SW 1271 (cell line): ENCODE measurements at places on chromosomes 6 and 20.

DNA sequence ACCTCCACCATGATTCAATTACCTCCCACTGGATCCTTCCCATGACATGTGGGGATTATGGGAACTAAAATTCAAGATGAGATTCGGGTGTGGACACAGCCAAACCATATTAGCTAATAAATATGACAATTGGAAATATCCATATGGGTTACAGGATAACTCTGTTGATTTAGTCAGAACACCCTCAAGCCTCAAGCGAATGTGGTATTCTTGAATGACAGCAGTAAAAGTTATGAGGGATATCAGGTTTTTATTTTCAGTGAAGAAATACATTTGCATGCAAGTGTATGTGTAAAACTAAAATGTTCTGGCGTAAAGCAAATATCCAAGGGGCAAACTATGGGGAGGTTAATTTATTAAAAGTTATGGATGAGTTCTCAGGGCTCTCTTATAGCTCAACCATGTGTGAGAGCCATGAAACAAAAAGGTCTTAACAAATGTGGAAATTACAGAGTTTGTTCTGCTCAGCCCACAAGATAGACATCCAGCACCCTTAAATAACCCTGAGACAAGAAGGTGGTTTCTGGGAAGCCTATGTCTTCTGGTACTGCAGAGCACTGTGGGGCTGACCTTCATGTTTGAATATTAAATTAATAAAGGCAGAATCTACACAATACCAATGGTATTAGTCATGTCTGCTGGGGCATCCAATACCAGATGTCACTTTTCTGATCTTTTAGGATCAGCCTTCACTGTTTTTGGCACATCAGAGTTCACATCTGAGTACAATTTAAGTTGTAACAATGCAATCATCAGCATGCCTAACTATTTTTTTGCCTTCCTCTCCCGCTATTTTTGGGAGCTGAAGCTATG, 370.5 kb upstream of the RSPO3 start:
- DNase-seq, result no peak

- DNase-seq, result no peak
These were observed 117.0 kb upstream of the ASCC3 start for GRCh38 chr6:100998111-100998510.

GRCh38 chr6:46291275-46291633, 120.5 kb upstream of the ENPP5 start:
- DNase-seq, result no peak

DNA sequence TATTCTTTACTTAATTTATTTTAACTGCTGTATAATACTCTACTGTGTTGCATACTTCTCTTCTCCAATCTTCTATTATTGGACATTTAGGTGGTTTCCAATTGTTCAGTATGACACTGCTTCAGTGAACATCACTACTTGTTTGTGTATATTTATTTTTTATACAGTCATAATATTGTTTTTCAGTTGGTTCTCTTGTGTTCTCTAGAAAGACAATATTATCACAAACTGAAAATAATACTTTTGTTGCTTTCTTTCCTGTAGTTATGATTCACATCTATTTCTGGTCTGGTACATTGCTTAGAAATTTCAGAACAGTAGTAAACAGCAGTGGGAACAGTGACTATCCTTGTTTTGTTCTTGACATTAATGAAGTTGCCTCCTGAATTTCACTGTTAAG, 62.8 kb upstream of the GTSF1L start:
- DNase-seq, result no peak

GRCh38 chr6:159969204-159969912, 476 bp downstream of the IGF2R start:
- DNase-seq, result no peak

DNA sequence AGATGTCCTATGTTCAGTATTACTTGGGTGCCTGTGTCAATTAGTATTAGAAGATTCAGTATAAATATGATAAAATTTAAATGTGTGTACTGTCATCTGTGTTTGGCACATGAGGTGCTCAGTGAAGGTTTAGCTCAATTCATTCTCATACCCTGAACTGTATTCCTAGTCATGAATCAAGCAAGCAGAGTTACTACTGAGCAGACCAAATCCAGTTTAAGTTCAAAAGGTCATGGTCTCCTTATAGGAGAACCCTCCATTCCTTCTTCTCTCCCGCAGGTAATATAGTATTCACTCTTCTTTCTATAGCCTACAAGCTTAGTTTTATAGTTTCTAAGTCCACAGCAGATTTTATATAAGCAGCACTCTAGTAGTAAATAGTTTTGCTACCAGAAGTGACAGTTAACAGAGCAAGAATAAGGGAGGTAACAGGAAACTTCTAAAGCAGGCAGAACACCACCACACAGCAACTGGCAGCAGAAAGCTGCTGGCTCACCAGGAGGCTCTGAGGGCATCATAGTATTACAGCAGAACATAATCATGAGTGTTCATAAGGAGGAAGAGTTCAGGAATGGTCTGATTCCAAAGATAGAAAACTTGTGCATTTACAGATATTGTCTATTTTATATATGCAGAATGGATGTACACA, 133.2 kb downstream of the SLC16A10 start:
- no peak for DNase-seq

GRCh38 chr20:10924644-10925201, 250.9 kb upstream of the JAG1 start:
- no peak for DNase-seq

DNA sequence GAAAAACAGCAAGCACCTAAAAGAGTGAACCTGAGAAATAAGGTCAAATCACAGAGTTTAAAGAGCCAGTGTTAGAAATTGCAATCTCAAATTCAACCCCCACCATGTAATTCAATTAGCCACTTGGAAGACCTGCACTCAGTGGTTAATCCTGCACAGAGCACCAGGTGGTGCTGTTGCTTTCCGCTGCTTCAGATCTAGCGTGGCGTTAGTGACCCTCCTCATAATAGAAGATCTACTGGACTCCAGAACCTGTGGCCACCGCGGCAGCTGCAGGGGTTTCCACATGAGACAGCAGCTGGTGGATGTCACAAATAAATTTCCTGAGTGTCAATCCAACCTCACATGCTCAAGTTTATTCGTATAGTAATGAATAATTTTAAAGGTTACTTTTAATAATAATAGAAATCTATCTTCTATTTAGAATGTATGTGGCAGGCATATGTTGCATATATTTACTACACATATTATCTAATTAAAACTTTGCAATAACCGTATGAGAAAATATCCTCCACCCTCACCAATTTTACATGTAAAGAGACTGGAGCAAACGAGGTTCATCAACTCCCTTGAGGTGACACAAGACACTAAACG, 84.4 kb downstream of the SYNE1 start:
- DNase-seq, result peak; percentile 4

GRCh38 chr6:146149770-146150169, 120.9 kb downstream of the GRM1 start:
- DNase-seq, result no peak

DNA sequence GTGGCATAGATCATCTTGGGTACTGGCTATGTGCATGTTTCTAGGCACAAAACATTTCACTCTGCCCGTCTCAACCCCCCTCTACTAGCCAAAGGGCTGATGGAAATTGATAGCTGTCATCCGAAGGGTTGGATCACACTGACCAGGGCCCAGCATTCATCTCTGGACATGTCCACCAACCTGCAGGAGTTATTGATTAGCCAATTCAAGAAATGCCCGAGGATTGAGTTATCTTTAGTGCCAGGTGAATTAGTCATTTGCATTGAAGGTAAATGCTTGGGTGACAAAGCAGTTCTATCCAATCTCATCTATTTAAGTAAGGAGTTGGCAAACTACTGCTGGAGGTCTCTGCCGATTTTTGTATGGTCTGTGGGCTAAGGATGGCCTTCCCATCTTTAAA, 80.1 kb downstream of the CD164 start:
- DNase-seq, result no peak

GRCh38 chr6:24861934-24862333, 63.2 kb upstream of the ARMH2 start:
- DNase-seq, result no peak

- no peak for DNase-seq
These were observed 44.7 kb upstream of the PCMTD2 start for GRCh38 chr20:64210656-64211369.

DNA sequence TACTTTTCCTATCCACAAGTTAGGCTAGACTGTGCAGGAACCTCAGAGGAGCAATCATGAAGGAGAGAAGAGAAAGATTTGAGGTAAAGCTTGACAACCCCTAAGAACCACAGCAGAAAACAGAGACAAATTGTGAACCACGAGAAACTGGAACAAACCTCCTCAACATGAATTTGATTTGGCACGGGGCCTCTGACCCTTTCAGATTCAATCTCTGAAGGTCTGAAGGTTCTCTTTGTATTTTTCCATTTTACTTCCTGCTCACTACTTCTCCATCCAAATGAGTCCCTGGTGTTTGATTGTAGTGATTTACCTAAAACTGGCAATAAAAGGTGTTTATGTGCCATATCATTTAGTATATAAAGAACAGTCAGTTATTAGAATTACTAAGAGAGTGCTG, 126.1 kb upstream of the STXBP5 start:
- no peak for DNase-seq

- no peak for DNase-seq
These were observed 223.7 kb upstream of the SYNCRIP start for GRCh38 chr6:85866370-85866730.

DNA sequence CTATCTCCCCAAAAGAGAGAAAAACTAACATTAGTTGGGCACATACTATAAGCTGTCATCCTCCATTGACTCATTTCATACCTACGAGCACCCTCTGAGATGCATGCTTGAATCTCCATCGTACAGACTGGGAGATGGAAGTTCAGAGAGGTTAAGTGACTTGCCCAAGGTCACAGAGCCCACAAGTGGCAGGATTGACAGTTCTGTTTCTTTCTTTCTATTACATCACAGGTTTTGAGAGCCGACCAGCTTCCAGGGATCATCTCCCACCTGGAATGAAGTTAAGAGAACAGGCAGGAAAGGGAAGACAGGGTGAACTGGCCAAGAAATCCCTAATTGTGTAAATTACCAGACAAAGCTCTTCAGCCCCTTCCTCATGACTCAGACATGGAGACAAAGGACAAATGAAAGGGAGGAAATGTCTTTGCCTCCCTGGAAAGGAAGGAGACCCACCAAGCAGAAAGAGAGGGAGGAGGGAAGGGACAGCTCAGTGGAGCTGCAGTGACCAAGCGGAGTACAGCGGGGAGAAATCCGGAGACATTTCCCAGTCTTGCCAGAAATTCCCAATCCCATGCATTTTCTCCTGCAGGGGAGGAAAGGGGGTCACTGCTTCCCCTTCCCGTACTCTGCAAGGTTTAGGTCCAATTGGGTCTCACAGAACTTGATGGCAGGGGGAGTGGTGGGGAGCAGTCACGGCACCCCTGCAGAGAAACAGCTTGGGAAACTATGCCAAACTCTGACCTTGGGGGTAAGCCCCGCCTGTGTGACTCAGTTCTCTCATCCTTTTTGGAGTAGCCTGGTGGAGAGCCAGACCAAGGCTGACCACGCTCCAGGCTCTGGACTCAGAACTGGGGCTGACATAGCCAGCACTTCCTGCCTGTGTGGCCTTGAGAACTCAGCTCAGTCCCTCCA, 154.3 kb downstream of the ANKRD60 start:
- DNase-seq, result no peak

DNA sequence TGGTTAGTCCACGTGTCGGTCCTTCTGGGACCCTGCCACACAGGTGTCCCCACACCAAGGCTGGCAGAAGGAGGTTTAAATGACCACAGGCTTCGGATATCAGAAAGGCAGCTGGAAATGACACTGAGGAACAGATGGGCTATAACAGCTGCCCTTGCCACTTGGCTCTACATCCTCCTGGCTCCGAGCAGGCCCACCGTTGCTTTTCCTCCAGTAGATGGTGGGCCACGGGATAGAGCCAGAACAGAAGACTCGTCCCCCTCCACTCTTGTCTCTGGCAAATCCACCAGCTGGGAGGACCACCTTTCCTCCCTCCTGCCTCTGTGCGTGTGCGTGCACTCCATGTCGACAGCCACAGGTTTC, 17.6 kb downstream of the WRNIP1 start:
- DNase-seq, result no peak

DNA sequence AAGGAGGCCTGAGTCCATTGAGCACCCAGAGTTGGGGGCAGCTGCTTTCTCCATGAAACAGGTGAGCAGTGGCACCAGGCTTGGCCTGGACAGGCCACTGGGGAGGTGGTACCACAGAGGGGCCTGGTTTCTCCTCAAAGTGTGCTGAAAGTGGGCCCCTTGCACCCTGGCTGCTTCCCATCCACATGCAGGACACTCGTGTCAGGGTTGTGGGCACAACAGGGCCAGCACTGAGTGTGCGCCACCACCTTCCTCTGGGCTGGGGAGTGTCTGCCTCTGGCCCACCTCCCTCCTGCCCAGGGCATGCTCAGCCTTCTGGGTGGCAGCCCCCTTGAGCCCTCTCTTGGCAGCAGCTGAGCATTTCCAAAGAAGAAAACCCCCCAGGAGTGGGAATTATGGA, 5.2 kb upstream of the SLC22A1 start:
- no peak for DNase-seq

- DNase-seq, result no peak
These were observed 229.3 kb downstream of the GRM1 start for GRCh38 chr6:146258206-146258605.

GRCh38 chr6:50305660-50306059, 255.9 kb upstream of the DEFB112 start:
- no peak for DNase-seq

- peak; percentile 45 for DNase-seq
These were observed 1.9 kb downstream of the DDR1 start for GRCh38 chr6:30885999-30886896.

DNA sequence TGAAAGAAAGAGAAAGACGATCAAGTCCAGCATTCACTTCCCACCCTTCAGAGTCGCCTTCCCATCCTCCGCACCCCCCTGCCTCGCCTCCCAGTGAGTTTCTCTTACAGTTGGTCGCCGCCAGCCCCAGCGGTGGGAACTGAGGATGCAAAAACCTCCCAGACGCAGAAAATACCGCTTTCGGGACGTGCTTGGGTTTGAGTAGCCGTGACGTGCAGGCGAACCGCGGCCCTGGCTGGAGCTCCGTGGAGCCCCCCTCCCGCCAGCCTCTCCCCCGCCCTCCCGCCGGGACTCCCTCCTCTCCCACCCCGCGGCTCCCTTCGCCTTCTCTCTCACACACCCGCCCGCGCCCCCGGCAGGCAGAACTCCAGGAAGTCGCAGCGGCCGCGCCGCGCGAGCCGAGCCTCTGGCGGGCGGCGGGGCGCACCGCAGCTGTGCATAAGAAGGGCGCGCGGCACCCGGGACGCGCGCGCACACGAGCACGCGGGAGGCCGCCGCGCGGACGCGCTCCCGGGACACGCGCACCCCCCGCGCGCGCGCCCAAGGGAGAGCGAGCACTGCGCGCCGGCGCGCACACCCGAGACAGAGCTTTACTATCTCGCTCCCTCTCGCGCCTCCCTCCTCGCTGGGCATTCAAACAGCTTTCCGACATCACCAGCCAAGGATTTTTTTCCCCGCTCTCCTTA, at the start of gene ADGRB3:
ADGRB3 (plus strand) TSS at position 557 of the 686 bp plus-strand sequence. CDS start 3,394 bp downstream, outside the sequence.
- DNase-seq, result peak; percentile 54

- no peak for DNase-seq
These were observed 26.1 kb downstream of the FARS2 start for GRCh38 chr6:5287205-5287965.
